Thymus (tissue), 14 donors: ENCODE measurements at places on chromosomes 7 and 10. TPM values are rescaled to one million over a fixed set of nuclear protein-coding genes. Genes with fewer than 3 reads are reported as not detected.

DNA sequence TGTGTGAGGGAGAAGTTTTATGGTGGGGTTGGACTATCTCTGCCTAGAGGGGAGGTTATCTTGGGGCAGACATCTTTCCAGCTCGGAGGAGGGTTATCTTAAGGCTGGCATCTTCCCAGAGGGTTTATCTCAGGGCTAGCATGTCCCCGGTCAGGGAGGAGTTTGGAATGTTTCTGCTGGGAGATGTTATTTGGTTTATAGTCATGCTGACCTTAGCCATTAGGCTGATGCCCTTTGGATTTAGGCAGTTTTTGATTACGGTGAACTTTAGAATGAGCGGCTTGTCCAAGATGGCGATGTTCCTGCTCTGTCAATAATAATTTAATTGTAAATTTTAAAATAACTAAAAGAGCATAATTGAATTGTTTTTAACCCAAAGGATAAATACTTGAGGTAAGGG lies 236.4 kb downstream of the CACNB2 start:
- no peak for DNase-seq

AS3MT gene
- 6.4 TPM for polyA plus RNA-seq

GRCh38 chr7:125136755-125137532 lies 207.3 kb upstream of the POT1 start:
- DNase-seq, result no peak

PIK3AP1 gene
- polyA plus RNA-seq, result 13.0 TPM

- no peak for DNase-seq
These were observed 38.1 kb downstream of the USP54 start for GRCh38 chr10:73552819-73553715.

RPEL1 gene
- 0.02 TPM for polyA plus RNA-seq

DNA sequence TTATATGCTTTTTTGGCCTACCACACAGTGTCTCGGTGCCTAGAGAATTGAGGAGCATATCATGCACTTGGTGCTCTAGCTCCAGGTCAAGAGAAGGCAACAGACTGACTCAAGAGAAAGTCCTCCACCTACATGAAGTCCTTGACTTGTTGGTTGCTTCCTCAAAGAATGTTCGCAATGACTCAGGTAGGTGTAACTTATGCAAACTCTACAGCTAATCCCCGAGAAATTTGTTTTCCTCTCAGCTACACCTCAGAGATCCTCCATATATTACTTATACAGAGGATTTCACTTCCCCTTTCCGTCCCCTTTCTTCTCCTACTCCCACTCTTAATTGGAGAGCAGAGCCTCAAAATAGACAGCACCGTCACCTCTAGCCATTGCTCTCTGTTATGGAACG lies 1013.1 kb downstream of the KCNMA1 start:
- no peak for DNase-seq

DNA sequence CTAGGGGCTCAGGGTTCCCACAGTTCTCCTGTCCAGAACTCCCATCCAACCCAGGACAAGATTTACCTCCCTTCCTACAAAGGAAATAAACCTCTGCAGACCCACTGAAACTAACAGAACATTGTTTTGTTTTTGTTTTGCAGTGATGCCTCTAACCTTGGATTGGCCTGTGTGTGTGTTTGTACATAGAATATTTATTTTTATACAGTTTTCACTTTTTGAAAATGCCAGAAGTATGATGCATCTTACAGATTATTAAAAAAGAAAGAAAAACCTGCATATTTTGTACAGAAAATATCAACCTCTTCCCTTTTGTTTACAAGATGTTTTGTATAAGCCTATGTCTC lies 94.1 kb upstream of the MACROH2A2 start:
- DNase-seq, result no peak

GRCh38 chr10:57948796-57949195 lies 318.9 kb downstream of the IPMK start:
- DNase-seq, result no peak

DNA sequence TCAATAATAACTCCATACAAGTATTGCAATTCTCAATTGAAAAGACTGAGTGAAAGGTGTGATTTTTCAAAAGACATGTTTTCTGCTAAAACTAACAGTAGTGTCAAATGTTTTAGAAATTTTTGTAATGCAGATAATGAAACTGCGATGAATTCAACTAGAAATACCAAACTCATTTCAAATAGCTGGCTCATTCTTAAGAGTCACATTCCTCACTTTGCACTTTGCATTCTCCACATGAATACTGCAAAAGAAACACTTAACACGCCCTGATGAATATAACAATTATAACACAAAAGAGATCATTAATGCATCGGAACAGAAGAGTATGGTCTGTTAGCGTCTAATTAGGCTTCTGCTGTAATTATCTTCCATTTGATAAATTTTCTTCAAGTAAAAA lies 15.5 kb upstream of the TSPAN12 start:
- no peak for DNase-seq

- no peak for DNase-seq
These were observed 1.7 kb upstream of the EGR2 start for GRCh38 chr10:62817766-62818425.

RHOBTB1 gene
- polyA plus RNA-seq, result 3.4 TPM
